ENCODE measurements at places on chromosomes 13 and 19. TPM values are rescaled to one million over a fixed set of nuclear protein-coding genes. Genes with fewer than 3 reads are reported as not detected.

S1PR5 gene
- total RNA-seq = 1.4 TPM

METTL21C gene
- not detected for total RNA-seq

FREM2 gene
- total RNA-seq = 16.1 TPM

ZNF878 gene
- 1.6 TPM for total RNA-seq

CD33 gene
- total RNA-seq = not detected

TMEM205 gene
- 58.2 TPM for total RNA-seq

CBARP gene
- 29.9 TPM for total RNA-seq

EFNA2 gene
- 30.7 TPM for total RNA-seq

WDR62 gene
- total RNA-seq = 20.8 TPM

RANBP3 gene
- total RNA-seq = 77.4 TPM

COL5A3 gene
- 0.04 TPM for total RNA-seq

DMRTC2 gene
- total RNA-seq = not detected

ZNF557 gene
- total RNA-seq = 8.3 TPM

AMH gene
- 25.3 TPM for total RNA-seq

PABPC3 gene
- total RNA-seq = not detected

LYPD3 gene
- 0.88 TPM for total RNA-seq

SLC1A6 gene
- 1.6 TPM for total RNA-seq

- no peak for DNase-seq
These were observed 4.2 kb upstream of the B3GLCT start for GRCh38 chr13:31195616-31196015.

GRCh38 chr19:35031072-35031881 lies 1.0 kb downstream of the SCN1B start:
- DNase-seq = peak; percentile 81

DNA sequence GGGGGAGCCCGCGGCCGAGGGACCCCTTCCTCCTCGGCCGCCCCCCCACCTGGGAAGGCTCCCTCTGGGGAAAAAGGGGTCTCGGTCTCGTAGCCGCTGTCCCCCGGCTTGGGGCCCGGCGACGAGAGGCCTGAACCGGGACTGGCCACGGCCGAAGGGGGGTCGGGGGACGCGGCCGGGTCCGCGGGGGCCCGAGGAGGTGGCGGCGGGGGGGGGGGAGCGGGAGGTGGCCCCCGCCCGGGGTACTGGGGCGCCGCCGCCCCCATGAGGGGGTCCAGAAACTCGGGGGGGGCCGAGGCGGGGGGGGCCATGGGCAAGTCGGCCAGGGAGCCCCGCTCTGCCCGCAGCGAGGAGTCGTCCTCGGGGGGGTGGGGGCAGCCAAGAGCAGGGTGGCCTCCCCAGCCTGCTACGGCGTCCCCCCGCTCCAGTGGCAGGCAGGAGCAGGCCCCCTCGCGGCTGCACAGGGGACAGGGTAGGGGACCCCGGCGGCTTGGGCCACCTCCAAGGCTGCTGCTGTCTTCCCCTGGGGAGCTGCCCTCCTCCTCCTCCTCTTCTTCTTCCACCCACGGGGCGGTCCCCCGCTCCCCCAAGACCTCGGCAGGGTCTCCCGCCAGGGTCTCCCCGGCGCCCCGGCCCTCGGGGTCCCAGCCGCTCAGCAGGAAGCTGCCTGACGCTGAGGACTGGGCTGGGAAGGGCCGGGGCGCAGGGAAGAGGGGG lies 12.9 kb downstream of the LMTK3 start:
- DNase-seq = no peak

DNA sequence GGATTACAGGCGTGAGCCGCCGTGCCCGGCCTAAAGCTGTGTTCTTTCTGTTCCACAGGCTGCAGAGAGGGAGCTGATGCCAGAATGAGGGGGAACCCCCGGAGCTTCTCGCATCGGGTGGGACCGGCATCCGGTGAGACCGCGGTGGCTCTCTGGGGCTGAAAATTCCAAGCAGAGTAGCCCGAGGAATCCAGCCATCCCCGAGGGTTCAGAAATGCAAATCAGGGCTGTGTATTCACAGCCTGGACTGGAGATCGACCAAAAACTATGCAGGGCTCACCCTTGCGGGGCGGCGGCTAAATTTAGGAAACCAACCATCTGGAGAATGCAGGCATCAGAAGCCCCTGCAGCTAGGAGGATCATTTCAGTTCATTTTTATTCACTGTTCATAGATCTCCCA lies 99.2 kb downstream of the GNG7 start:
- DNase-seq = peak; percentile 77

GRCh38 chr13:113813070-113813748 lies 50.7 kb downstream of the GAS6 start:
- no peak for DNase-seq

DNA sequence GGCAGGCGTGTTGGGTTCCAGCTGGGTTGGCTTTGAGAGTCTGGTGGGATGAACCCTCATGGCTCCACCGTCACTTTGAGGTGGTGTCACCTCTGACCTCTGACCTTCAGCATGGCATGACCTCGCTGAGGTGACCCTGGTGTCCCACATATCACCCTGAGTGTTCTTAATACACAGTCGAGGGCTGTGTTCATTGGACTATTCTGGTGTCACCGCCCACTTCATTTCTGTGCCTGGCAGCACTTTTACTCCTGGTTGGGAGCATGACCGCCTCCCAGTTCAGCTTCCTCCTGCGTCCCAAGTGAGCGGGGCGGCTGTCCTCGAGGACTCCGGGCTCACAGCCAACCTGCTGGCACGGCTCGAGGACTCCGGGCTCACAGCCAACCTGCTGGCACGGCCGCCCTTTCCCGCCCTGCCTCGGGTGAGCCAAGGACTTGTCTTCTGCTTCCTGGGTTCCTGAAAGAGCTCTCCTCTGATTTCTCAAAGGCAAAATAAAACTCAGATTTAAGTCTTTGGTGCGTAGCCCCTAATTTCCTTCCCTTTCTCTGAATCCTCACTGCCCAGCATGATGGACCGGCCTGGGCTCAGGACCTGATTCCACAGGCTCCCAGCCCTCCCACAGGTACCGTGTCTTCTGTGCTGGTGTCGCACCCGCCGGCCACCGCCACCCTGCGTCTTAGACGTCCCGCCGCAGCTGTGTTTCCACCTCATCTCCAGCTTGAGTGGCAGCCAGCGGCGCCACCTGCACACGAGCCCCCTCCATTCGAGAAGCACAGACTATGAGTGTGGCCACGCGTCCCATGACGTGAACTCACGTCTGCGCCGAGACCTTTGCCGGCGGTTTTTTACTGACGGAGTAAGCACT lies 10.4 kb downstream of the ATP4B start:
- DNase-seq = peak; percentile 42

- peak; percentile 64 for DNase-seq
These were observed at the start of gene ZNF439 for GRCh38 chr19:11848594-11849469. TSS of gene ZNF439 (plus strand) at chr19:11848726. CDS start at chr19:11848868, 142 bp downstream.

DNA sequence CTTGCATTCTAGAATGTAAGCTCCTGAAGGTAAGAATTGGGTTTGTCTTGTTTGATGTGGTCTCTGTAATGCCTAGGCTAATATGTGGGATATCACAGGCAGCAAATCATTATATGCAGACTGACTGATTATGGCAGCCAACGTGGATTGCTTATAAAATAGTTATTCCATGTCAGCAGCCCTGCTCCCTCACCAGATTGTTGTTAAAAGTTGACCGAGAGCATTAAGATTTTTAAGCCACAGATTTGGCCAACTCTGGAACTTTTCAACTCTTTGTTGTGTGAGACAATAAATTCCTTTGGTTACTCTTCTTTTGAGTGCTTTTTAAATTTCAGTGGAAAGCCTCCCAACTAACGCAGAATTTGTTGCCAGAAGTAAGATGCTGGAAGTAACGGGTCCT lies 92.6 kb upstream of the FAM216B start:
- DNase-seq = no peak

DNA sequence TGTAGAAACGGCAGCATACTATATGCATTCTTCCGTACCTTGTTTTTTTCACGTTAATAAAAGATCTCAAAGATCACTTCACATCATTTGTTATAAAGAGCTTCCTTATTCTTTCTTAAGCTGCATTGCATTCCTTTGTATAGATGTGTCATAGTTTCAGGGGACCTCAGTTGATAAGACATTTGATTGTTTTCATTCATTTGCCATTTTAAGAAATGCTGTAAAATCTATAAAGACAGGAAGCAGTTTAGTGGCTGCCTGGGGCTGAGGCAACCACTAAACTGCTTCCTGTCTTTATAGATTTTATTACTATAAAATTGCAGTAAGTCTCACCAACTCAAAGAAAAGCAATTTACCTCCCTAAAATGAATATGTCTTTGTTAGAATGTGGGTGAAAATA lies 59.4 kb downstream of the ZDHHC20 start:
- DNase-seq = no peak

- DNase-seq = no peak
These were observed 73.7 kb downstream of the LACC1 start for GRCh38 chr13:43953370-43953769.

- peak; percentile 55 for DNase-seq
These were observed 97.6 kb upstream of the SERP2 start for GRCh38 chr13:44276061-44276460.

DNA sequence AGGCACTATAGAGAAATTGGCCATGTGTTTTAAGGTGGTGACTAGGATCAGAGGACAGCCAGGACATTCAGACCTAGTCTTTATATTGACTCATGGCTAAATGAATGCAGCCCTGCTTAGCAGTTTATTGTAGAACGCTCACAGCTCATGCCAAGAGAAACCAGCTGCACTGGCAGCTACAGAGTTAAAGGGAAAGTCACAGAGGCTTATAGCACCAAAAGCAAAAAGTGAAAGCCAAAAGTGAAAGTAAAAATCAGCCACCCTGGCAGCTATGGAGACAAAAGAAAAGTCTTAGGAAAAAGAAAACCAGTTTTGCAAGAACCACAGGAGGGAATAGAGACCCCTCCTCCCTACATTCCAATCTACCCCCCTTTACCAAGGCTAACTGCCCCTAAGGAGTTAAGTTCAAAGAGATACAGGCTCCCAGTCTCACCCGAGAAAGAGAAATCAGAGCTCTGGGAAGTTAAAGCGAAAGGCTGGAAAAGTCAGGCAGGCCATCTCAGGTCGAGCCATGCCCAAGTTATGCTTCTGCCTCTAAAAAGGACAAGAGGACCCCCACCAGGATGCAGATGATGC lies 99.0 kb downstream of the ZNF429 start:
- DNase-seq = peak; percentile 47

DNA sequence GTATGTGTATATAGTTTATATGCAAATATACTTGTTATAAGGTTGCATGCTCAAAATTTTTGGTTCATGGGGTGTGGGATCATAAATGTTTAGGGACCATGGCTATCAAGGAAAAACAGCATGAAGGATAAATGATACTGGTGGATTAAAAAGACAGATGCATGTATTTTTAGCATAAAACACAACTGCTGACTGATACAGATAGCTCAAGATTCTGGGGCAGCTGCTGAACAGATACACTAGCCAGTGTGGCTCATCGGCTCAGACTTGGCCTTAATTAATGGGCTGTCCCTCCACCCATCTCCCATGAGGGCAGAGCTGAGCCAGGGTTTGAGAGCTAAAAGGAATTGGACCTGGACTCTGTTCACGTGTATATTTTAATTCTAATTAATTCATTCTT lies 11.4 kb downstream of the ALOX5AP start:
- no peak for DNase-seq

GRCh38 chr19:7641290-7642276 lies 4.7 kb downstream of the STXBP2 start:
- peak; percentile 81 for DNase-seq

DNA sequence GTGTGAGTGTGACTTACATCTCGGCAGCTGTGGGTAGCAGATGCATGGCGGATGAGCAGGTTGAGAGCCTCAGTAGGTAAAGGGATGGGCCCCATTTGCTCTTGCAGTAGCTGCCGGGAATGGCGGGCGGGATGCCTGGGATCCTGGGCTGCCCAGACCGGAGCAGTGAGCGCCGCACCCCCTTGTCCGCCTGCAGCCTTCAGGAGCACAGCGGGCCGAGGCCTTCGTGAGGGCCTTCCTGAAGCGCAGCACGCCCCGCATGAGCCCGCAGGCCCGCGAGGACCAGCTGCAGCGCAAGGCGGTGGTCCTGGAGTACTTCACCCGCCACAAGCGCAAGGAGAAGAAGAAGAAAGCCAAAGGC lies 4.1 kb downstream of the POP4 start:
- DNase-seq = no peak

GRCh38 chr13:48125794-48126228 lies 30.9 kb upstream of the MED4 start:
- DNase-seq = no peak

DNA sequence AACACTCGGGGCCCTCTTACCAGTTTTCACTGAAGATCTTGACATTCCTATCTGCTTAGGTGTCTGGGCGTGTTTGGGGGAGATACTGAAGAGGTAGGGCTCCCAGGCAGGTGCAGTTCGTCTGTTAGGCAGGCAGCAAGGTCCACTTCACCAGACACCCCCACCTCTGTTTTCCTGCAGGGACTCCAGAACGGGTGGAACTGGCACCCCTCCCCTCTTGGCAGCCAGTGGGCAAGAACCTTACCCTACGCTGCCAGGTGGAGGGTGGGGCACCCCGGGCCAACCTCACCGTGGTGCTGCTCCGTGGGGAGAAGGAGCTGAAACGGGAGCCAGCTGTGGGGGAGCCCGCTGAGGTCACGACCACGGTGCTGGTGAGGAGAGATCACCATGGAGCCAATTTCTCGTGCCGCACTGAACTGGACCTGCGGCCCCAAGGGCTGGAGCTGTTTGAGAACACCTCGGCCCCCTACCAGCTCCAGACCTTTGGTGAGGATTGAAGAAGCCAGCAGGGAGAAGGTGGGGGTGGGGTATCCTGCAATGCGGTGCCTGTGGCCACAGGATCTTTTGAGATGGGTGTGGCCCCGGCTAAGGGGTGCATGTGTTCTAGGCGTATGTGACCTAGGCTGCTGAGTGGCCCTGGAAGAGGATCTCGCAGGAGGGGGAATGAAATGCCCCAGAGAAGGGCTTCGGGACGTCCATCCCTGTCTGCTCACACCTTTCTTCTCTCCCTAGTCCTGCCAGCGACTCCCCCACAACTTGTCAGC lies 3.3 kb upstream of the ICAM4 start:
- DNase-seq = no peak

DNA sequence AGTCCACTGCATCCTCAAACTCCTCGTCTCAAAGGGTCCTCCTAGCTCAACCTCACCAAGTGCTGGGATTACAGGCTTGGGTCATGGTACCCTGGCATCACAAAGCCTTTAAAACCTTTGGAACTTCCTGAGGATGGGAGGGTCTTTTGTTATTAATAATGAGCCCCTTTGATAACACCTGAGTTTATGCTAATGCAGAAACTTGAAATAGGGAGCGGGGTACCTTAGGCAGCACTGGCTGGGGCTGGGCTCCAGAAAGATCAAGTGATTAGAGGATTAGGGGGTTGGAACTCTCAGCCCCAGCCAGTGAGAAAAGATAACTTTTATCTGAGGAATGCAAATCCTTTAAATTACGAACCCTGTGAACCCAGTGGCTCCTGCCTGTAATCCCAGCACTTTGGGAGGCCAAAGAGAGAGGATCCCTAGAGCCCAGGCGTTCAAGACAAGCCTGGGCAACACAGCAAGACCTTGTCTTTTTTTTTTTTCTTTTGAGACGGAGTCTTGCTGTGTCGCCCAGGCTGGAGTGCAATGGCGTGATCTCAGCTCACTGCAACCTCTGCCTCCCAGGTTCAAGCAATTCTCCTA lies 9.3 kb upstream of the PSPC1 start:
- peak; percentile 63 for DNase-seq

DNA sequence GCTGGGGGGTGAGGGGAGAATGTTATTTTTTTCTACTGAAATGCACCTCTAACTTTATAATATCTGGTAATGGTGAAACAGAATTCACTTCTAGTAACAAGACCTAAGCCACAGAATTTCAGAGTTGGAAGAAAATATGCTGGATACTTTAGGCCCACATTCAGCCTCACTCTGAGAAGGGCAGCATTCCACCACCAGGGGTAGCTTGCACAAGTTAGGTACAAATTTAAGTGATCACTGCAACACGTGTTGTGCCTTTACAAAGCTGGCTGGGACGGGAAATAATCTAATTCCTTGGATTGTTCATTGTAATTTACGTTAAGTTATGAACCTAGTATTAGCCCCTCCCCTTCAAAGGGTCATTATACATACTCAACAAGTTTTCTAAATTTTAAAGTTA lies 192.3 kb downstream of the RGCC start:
- peak; percentile 62 for DNase-seq

Measured in endodermal cell (in vitro differentiated cells).